ENCODE measurements at places on chromosomes 5 and 9. TPM values are rescaled to one million over a fixed set of nuclear protein-coding genes. Genes with fewer than 3 reads are reported as not detected.

GRCh38 chr9:73264631-73265030 is 113.0 kb downstream of the ANXA1 start:
- no peak for DNase-seq

DNA sequence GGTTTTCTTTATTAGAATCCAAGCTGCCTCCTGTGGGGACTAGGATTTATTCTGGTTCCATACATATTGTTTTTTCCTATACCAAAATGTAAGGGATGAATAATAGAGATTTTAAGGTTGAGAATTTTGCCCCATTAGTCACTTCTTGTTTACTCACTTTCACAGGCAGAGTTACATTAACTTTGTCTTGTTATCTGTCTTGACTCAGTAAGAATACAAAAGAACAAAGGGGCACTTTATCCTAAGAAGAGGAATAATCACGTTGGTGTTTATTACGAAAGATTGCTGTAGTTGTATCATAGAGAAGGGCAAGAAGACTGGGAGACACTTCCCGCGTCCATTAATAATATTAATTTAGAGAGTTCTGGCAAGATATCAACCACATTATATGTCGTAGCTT is 599.7 kb upstream of the FTMT start:
- no peak for DNase-seq

DNA sequence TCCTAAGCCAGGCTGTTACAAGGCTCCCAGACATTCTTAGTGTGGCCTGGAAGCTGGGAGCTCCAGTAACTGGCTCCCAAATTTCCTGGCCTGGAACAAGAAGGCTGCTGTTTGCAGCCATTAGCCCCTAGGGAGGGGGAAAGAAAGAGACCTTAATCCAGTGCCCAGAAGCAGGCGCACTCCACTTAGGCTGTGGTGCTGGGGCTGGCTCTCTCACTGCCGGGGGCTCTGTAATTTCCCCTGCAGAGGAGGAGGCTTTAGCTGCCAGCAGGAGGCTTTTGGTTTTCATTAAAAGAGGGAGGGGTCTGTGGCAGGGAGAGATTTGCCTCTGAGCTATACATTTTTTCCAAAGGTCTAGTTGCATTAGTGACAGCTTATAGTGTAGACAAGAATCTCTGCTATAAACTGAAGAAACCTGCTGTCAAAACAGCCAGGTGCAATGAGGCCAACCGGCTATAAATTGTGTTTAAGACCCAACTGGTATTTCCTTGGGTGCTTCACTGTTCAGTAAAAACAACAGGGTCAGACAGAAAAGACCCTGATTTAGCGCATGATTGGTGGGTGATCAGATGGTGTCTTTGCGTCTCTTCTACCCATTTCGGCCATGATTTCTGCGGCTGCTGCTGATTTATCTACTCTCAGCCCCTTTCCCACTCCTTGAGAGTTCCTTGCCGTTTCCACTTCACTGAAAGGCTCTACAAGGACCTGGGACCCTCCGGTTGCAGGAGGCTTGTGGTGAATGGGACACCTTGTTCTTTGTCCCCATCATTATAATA is 254.6 kb downstream of the AOPEP start:
- no peak for DNase-seq

DNA sequence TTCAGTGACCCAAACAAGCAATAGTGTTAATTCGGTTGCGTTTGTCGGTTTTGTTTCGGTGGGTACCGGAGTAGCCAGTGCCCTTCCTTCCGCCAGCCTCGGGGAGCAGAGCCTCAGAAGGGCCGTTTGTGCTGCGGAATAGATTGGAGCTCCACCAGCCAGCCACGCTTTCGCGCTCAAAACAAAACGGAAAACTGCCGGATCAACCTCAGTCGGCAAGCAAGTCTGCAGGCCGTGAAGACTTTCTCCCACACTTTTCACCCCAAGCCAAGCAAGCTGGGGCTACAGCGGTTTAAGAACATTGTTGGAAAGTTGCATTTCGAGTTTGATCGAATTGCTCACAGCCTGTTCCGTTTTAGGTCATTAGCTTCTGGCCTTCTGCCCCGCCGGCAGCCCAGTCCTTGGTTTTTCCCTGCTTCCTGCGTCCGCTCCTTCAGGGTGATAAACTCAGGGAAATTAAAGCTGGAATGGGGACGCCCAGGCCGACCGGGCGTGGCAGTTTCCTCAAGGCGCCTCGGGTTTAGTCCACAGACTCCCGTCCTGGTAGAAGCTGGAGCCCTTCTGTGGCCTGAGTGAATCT is 803 bp upstream of the CCNO start:
- DNase-seq = peak; percentile 42

GRCh38 chr9:129938291-129938979 is 103.2 kb downstream of the USP20 start:
- no peak for DNase-seq

GRCh38 chr5:158897444-158898160 is 202.1 kb downstream of the EBF1 start:
- DNase-seq = no peak

GRCh38 chr5:132260714-132261551 is 3.4 kb downstream of the PDLIM4 start:
- peak; percentile 83 for DNase-seq

DNA sequence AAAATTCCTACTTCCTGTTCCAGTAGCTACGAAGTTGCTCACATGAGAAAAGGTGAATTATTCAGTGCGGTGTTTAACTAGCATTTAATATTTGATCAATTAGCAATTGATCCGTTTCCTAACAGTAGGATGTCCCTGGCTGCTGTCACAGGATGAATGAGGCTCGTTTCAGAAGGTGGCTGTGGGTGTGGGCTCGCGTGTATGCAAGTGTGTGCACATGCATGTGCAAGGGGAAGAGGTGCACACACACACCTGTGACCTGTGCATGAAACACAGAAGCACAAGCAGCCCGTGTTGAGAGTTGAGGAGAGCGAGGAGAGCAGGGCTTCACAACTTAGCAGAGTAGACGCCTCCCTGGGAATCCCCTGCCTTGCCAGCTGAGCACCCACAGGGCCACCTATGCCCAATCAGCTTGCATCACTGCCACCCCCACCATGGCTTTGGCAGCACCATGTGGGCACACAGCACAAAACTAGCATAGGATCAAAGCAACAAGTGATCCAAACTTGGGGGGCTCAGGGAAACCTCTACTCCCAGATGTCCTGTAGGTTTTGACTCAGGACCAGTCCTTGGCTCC is 107.2 kb downstream of the C5orf15 start:
- no peak for DNase-seq

GRCh38 chr5:83844449-83845068 is 123.9 kb upstream of the HAPLN1 start:
- DNase-seq = no peak

DNA sequence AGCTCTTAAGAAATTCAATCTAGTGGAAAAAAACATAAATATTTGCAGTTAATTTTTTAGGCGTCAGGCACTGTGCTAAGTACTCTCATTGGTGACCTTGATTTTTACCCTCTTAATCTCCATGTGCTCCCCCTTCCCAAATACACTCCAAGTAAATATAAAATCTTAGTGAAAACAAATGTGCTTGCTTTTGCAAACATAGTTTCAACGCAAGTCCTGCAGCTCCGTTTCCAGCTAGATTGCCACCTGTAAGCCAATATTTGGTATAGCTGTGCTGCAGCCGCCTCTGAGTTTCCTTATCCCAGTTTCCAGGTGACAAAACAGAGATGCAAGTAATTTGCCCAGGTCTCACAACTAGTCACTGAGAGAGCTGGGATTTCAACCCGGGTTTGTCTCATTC is 1.9 kb upstream of the MTMR12 start:
- no peak for DNase-seq

- DNase-seq = peak; percentile 51
Measured at GRCh38 chr9:37036776-37037502, 2.9 kb upstream of the PAX5 start.

DNA sequence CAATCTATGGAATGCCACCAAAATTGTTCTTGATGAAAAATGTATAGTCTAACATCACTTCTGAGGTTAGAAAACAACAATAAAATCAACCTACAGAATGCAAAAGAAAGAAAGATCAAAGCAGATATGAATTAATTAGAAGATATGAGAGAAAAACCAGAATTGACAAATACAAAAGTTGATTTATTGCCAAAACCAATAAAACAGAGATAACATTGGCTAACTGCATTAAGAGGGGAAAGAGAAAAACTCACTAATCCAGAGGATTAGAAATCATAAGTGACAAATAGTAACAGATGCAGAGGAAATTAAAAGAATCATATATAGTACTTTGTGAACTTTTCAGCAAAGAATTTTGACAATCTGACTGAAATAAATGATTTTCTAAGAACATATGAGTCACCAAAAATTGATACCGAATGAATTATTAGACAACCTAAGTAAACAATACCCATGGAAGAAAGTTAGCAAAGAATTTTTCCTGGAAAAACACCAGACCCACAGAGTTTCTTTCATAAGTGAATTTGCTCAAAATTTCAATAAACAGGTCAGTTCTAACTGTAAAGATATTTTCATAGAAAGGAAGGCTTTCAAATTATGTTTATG is 167.7 kb downstream of the AOPEP start:
- DNase-seq = no peak

DNA sequence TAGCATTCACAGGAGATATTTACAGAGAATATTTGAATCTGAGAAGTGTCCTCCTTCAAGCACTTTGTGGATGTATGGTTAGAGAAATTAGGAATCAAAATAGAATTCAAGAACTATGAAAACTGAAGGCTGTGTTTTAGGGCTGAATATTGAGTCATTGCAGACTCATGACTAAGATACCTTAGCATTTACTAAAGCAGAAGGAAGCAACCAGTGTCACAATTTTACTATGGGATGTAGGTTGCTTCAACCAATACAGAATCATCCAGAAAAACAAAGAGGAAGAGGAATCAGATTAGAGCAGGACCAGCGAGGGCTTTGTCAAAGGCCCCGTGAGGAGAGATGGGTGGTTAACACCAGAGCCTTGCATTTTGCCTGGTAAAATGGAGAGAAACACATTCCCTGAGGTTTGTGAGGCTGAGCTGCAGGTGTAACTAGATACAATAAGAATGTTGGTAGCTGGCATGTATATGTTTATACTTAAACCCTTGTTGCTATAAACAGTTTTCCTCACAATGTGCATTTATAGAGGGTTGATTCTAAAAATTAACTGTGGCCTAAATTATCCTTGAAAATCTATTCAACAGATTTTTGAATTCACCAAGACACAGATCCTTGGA is 518.1 kb downstream of the AGTPBP1 start:
- DNase-seq = no peak

GRCh38 chr5:68505917-68506860 is 290.6 kb downstream of the PIK3R1 start:
- DNase-seq = no peak

DNA sequence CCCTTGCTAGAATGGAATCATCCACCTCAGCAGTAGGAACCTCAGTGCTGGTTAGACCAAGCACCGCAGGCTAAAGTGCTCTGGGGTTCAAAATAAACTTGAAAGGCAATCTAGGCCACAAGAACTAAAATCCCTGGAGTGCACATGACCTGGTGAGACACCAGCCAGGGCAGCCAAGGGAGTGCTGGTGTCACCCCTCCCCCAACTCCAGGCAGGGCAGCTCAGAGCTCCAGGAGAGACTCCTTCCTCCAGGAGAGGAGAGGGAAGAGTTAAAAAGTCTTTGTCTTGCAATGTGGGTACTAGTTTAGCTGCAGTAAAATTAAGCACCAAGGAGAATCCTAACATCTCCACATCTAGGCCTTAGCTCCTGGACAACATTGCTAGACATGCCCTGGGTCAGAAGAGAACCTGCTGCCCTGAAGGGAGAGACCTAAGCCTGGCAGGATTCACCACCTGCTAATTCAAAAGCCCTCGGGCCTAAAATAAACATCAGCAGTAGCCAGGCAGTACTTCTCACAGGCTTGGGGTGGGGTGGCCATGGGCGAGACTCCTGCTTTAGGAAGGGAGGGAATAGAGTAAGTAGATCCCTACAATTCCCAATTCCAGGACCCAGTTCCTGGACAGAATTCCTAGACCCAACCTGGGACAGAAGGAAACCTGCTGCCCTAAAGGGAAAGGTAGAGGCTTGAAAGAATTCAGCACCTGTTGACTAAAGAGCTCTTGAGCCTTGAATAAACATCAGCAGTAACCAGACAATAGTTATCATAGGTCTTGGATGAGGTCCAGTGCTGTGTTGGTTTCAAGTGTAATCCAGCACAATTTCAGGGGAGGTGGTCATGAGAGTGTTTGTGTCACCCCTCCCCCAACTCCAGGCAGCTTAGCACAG is 25.8 kb downstream of the UGT3A2 start:
- DNase-seq = no peak

DNA sequence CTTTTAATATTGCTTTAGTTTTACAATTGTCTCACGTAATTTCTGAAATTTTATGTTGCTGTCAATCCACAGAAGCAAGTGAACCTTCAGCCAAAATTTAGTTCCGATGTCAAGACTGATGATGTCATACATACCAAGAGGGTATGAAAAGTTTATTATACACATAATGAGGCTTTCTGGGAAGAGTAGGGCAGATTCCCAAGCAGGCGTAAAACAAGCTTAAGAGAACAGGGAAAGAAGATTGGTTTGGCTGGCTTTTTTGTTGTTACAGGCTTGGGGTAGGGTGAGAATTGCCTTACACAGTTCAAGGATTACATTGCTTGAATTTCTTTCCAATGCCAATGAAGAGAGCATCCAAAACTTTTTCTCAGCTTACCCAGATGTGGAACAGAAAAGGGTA is 1962.9 kb upstream of the CDH6 start:
- no peak for DNase-seq

- no peak for DNase-seq
Measured at GRCh38 chr5:116669261-116670031, 94.8 kb upstream of the SEMA6A start.

GRCh38 chr5:109643791-109644350 is 45.9 kb upstream of the MAN2A1 start:
- no peak for DNase-seq

PCDHB5 gene
- 6.9 TPM for total RNA-seq

CNTFR gene
- total RNA-seq = 3.4 TPM

PCDHA10 gene
- 0.48 TPM for total RNA-seq

TNC gene
- total RNA-seq = 6.9 TPM

NPR2 gene
- 35.4 TPM for total RNA-seq

HRCT1 gene
- total RNA-seq = 1.9 TPM

CCDC152 gene
- 0.72 TPM for total RNA-seq

FOXD4L6 gene
- total RNA-seq = not detected

IFNK gene
- not detected for total RNA-seq

LOX gene
- total RNA-seq = 12.5 TPM

TLE1 gene
- total RNA-seq = 76.4 TPM
